ENCODE measurements at places on chromosomes 3 and 15.

DNA sequence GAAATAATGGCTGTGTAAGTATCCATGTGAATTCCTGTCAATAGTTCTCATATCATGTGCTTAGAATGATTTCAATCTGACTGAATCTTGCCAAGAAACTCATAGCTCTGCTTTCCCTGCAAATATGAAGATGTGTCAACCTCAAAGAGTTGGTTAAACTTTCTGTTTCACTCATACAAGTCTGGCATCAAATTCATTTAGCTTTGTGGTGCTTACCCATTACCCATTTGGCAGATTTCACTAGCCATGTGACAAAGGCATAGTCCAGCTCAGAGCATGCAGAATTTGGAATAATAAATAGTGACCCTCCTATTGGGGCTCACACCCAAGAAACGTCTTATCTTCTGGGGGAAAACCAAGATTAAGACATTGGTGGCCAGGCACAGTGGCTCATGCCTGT lies 256.6 kb upstream of the TPRG1 start:
- DNase-seq = no peak

DNA sequence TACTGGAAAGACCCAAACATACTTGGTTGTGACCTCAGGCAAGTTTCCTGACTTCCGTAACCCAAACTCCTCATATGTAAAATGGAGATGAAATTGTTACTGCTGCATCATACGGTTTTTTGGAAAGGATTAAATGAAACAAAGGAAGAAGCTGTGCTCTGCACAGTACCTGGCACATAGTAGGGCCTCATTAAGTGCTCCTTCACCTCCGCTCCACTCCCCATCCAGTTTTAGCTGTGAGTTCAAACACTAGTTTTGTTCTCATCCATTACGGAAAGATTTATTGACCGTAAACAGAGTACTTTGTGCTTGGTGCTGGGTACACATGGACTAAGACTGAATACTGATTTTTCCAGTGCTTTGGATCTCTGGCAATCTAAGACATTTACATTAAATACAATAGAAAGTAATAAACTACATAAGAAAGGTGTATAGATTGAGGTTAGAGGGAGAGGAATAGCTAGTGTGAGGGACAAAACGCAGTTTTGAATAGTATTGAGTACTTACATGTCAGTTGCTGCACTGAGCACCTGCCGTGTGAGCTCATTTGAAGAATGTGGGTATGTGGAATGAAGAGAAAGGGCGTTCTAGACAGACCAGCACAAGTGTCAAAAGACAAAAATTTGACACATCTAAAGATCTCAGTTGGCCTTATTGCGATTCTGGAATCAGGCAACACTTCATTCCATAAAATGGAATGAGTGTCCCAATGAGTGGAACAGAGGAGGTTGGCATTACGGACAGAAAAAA lies 594 bp upstream of the ICE2 start:
- DNase-seq = no peak

- no peak for DNase-seq
These were observed 275.5 kb upstream of the AZI2 start for GRCh38 chr3:28624084-28624483.

- no peak for DNase-seq
These were observed 52.7 kb downstream of the VGLL4 start for GRCh38 chr3:11591002-11591355.

All from GM12864 (cell line).